Cardiac fibroblast (primary cell): ENCODE measurements at places on chromosomes 1 and 21.

DNA sequence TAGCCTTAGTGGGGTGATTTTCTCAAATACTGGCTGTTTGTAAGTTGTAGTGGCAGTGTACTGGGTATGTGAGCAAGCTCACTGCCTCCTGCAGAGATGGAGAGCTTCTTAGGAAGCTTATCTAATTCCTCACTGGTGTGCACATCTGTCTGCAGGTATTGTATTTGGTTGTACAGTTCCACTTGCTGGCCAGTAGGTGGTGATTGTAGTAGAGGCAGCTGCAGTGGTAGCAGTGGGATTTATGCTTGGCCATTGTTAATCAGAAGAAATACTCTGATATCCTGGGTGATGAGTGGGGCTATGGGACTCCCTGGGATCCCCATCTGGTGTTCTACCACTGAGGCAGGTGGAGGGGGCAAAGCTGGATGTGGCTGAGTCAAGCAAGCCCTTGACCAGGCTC, 276.1 kb upstream of the SPAG17 start:
- DNase-seq = no peak

- no peak for DNase-seq
Measured at GRCh38 chr21:35791541-35792325, 268.6 kb downstream of the SETD4 start.

DNA sequence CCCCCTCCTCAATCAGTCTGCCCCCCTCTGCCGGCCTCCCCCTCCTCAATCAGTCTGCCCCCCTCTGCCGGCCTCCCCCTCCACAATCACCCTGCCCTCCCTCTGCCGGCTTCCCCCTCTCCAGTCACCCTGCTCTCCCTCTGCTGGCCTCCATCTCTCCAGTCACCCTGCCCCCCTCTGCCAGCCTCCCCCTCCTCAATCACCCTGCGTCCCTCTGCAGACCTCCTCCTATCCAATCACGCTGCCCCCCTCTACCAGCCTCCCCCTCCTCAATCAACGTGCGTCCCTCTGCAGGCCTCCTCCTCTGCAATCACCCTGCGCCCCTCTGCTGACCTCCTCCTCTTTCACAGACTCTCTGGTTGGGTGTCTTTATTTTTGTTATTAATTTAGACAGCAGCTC, 11.5 kb upstream of the C1orf198 start:
- DNase-seq = no peak

- peak; percentile 26 for DNase-seq
Measured at GRCh38 chr1:35431173-35431599, 126.0 kb downstream of the KIAA0319L start.

DNA sequence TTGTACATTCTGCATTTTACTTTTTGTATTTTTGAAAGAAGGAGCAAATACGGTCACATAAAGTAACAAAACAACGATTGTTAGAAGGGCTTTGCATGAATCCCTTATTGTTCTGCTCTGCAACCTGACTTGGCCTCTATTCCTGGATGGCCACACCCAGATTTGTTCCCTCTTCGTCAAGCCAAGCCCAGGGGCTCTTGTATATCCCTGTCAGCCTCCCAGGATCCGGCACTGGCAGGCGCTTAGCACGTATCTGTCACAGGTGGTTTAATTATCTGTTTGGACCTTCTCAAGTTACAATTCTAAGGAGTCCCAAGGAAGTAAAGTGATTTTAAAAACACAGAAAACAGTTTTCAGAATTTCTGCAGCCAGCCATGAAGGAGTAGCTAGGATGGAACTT, 28.0 kb downstream of the CRYAA start:
- DNase-seq = peak; percentile 62

- DNase-seq = no peak
Measured at GRCh38 chr1:247300491-247301175, 31.0 kb downstream of the ZNF496 start.

- DNase-seq = peak; percentile 99
Measured at GRCh38 chr1:202589190-202589930, 120.9 kb downstream of the SYT2 start.

DNA sequence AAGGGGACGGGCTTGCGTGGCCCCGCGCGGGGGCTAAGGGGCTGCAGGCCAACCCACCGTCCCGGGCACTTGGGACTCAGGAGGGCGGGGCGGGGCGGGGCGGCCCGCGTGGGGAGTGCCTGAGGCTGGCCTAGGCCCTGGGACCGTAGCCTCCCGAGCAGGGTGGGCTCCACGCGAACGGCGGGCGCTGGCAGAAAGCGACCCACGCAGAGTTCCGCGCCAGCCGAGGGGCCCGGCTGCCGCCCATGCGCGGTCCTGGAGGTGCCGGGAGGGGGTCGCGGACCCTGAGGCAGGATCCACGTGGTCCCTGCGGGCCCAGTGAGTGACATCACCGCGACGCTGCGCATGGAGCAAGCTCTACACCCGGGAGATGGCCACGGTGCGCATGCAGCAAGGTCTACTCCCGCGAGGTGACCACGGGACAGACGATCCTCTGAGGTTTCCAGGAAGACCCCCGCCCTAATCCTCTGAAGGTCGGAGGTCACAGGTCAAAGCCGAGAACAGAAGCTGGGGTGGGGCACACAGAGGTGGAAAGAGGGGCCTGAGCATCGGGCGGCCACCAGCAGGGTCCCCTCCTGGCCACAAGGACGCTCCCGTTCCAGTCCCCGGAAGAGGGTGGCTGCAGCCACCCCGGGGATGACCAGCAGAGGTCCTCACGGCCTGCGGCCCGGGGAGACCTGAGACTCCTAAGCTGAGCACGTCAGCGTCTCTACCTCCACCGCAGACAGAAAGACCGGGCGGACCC, 13.5 kb upstream of the SLC19A1 start:
- DNase-seq = peak; percentile 90
